GM03348 (cell line): ENCODE measurements at places on chromosomes 2 and 18.

GRCh38 chr18:9756271-9756932 lies 48.3 kb downstream of the RAB31 start:
- DNase-seq = no peak

GRCh38 chr2:239827523-239827890 lies 197.6 kb downstream of the NDUFA10 start:
- DNase-seq = no peak

GRCh38 chr2:13114391-13114790 lies 397.7 kb downstream of the TRIB2 start:
- DNase-seq = no peak

GRCh38 chr2:238924032-238924431 lies 76.1 kb downstream of the TWIST2 start:
- no peak for DNase-seq

DNA sequence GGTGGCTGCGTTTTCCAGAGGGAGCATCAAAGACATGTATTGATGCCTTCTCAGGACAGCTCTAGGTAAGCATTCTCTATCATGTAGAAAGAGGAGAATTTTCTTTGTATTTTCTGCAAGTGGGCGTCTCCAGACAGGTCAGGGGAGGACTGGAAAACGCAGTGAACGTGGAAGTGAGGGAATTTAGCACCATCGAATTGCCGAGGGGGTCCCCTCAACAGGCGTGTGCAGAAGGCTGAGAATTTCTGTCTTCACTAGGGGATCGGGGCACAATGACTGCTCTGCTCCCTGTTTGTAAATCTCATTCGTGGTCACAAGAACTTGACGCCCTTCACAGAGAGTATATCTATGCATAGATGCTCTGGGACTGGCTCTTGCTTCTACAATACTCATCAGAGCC lies 5.0 kb upstream of the NTSR2 start:
- no peak for DNase-seq

DNA sequence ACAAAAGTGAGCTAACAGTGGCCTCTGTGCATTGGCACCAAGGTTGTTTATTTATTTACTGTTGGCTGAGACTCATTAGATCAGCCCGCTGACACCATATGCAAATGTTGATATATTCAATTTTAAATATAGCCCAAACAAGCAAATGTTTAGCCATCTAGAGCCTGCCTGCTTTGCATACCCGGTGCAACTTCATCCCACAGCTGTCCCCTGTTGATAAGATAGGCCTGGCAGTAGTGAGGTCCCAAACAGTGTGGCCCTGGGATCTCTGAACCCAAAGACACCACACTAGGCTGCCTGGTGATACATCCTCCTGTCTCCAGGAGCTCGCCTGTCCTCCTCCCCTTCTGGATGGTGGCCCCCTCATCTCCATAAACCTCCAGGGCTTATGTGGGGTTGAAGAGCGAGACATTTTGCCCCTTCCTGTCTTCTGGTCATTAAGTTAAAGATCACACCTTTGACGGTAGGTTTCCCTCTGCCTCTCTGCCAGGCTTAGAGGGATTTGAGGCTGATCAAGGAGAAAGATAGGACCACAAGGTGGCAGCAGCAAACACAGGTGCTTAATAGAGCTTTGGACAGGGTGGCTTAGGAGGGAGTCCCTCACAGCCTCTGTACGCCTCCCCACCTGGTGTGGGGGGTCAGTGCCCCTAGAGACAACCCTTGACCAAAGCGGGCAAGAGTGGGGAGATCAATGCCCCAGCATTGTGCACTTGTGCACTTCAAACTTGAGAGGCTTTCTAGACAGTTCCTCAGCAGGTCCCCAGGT lies 23.7 kb upstream of the MYO5B start:
- peak; percentile 19 for DNase-seq

DNA sequence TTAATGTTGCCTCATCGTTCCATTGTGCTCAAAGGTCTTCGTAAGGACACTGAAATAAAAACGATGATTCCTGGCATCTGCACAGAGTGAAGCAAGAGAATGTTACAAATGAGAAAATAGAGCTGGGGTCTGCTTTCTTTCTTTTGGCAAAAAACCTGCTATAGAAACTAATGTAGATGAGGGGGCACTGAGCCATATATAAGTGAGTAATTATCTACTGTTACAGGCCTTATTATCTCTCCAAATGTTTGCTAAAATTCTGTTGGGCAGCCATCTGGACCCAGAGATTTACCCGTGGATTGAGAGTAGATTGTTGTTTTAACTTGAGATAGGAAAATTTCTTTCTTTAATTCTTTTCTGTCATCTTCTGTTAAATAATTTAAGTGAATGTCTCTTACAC lies 472.5 kb upstream of the PIK3C3 start:
- DNase-seq = no peak

DNA sequence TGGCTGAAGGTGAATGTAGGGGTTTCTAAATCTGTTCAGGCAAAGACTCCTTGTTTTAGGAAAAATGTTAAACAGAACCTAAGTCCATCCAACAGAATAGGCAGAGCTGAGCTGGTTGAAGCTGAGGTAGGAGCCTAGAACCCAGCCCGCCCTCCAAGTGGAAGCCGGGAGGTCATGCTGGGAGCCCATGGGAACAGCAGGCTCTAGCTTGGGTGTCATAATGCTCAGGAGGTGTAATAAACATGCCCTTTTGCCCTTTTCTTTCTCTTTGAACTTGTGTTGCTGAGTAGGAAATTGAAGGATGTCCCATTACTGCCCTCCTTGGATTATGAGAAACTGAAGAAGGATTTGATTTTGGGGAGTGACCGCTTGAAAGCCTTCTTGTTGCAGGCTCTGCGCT lies 60.3 kb downstream of the ARMC9 start:
- no peak for DNase-seq

GRCh38 chr2:9778012-9778411 lies 65.3 kb upstream of the TAF1B start:
- peak; percentile 43 for DNase-seq

- peak; percentile 50 for DNase-seq
Measured at GRCh38 chr2:28895189-28895893, 874 bp downstream of the WDR43 start.

- no peak for DNase-seq
Measured at GRCh38 chr2:239407112-239407511, 6.3 kb upstream of the HDAC4 start.

- no peak for DNase-seq
Measured at GRCh38 chr2:205411558-205411957, 270.7 kb upstream of the NRP2 start.

GRCh38 chr18:7325126-7325430 lies 94.2 kb downstream of the LRRC30 start:
- no peak for DNase-seq

- no peak for DNase-seq
Measured at GRCh38 chr2:23485261-23485660, 100.3 kb downstream of the KLHL29 start.

DNA sequence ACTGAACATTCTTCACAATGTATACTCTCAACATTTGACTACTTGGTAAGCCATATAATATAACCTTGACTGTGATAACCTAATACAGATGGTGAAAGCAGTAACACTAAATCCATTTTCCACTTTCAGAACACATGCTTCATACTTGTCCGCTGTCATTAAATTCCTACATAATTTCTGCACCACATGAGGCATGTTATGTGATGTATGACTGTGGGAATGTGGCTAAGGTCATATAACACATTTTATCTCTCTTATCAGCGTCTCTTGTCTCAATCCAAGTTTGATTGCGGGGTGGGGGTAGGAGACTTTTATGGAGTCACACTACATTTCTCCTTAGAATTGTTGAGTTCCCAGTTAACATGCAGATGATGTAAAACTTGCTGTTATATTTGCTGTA lies 110.9 kb downstream of the MTCL1 start:
- DNase-seq = no peak

DNA sequence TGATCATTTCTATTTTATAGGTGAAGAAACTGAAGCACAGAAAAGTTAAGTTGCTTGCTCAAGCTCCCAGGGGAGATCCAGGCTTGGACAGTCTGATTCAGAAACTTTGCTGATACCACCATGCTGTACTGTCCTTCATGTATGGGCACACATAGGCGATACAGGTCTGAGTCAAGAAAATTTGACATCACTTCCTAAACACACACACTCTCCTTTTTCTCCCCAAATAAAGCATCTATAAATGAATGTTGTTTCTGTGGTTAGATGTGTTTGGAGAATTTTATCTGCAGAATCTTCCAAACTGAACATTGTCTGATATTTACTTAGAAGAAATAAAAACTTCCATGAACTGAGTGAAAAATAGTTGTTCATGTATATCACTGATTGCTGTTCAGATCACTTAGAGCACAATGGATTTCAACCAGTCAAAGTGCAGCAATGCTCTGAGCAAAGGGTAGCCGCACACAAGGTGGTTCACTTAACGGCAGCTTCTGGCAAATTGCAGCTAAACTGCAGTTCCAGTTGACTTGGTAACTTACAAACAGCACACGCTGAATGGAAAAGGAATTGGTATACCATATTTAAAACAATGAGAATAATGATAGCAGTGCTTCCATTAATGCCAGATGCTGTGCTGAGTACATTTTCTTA lies 10.0 kb upstream of the AGFG1 start:
- no peak for DNase-seq

DNA sequence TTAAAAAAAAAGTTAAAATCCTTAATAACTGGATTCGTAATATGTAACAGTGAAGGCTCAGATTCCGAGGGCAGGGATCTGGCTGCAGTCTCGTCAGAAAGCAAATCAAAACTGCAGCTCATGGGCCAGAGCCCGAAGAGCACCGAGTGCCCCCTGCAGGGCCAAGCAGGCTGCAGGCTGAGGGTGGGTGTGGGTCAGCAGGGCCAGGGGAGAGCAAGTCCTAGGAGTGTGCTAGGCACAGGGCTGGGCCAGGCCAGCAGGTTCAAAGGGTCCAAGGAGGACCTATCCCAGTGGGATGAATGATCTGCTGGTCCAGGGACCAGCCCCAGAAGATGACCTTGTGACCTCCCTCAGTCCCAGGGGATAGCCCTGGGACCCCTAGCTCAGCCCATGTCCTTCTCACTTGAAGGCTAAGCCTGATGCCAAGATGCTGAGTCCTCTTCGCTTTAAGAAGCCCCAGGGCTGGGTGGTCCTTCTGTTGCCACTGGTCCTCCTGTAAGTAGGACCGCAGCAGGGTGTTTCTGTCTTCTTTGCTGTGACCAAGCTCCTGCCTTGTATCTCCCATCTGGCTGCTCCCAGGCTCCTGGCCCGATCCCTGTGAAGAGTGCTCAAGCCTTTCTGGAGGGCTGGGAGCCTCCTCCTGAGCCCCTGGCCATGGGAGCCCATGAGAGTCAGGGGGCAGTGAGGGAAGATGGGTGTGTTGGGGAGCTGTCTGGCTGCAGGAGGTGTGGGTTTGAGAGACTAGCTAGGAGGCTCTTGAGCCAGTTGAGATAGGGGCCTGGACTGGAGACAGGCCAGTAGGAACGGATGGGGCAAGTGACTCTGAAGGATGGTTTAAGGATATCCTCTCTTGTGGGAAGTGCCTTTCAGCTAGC lies 150.7 kb downstream of the DYSF start:
- DNase-seq = no peak

DNA sequence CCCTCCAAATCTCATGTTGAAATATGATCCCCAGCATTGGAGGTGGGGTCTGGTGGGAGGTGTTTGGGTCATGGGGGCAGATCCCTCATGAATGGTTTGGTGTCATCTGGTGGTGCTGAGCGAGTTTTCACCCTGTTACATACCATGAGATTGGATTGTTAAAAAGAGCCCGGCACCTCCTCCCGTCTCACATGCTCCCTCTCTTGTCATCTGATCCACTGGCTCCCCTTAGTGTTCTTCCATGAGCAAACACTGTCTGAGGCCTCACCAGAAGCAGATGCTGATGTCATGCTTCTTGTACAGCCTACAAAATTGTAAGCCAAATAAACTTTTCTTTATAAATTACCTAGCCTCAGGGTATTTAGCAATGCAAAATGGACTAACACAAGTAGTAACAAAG lies 405.0 kb upstream of the SLC39A10 start:
- no peak for DNase-seq

GRCh38 chr18:11663439-11664029 lies 25.5 kb upstream of the GNAL start:
- DNase-seq = no peak

DNA sequence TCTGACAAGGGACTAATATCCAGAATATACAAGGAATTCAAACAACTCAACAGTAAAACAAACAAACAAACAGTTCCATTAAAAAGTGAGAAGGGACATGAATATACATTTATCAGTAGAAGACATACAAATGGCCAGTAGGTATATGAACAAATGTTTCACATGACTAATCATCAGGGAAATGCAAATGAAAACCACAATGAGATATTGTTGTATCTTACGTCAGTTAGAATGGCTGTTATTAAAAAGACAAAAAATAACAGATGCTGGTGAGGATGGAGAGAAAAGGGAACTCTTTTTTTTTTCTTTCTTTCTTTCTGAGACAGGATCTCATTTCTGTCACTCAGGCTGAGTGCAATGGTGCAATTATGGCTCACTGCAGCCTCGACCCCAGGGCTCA lies 175.5 kb downstream of the CAMKMT start:
- no peak for DNase-seq

DNA sequence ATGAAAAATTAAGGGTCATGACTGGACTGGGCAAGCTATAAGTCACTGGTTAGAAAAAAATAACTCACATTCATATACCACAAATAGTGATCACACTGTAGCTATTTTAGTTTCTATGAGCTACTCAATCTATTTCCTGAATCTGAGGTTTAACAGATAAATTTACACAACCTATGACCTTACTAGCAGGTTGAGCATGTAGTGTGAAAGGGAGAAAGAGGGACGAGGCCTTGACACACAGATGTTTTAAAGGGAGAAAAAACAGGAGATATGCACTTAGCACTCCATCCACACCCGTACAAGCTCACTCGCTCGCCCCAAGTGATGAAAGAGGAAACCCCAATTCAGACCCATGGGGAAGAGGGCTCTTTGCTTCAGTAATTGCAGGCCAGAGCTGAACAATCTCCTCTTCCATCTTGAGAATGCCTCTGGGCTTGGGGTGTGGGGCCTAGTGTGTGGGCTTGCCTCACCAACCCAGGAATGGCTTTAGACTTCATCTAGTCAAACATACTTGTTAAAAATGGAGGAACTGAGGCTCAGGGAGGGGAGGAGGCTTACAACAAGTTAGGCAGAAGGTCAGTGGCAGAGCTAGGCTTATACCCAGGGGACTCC lies 10.7 kb downstream of the CYRIA start:
- no peak for DNase-seq

- peak; percentile 21 for DNase-seq
Measured at GRCh38 chr2:212843409-212844199, 305.0 kb upstream of the ERBB4 start.

- DNase-seq = peak; percentile 46
Measured at GRCh38 chr2:44753552-44754285, 187.8 kb upstream of the SIX3 start.

DNA sequence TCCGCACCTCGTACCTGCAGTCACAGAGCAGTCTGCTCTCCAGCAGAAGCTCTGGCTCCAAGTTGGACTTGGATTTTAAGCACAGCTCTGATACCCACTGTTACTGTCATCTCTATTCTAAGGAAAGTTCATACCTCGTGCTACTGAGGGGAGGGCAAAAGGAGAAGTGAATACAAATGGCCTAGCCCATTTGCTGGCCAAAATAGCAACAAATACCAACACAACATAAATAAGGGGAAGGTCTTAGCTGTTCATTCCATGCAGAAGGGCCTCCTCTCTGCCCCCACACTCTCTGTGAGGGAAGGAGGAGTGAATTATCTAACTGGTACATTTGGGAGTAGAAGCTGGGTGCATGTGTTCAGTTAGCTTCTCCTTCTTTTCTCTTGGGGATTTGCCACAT lies 739.4 kb upstream of the RAB6C start:
- no peak for DNase-seq

- DNase-seq = no peak
Measured at GRCh38 chr18:49747876-49748275, 65.5 kb downstream of the ACAA2 start.

- DNase-seq = no peak
Measured at GRCh38 chr18:45328296-45328695, 287.0 kb upstream of the SLC14A2 start.
